ENCODE measurements at places on chromosomes 5 and 9.

- DNase-seq = peak; percentile 75
Measured at GRCh38 chr9:35728041-35728971, 3.7 kb downstream of the TLN1 start.

- no peak for DNase-seq
Measured at GRCh38 chr9:110337727-110338126, at the start of gene TXNDC8. TXNDC8 (minus strand) TSS chr9:110337863.

- DNase-seq = no peak
Measured at GRCh38 chr5:116572350-116573278, 2.0 kb downstream of the SEMA6A start.

DNA sequence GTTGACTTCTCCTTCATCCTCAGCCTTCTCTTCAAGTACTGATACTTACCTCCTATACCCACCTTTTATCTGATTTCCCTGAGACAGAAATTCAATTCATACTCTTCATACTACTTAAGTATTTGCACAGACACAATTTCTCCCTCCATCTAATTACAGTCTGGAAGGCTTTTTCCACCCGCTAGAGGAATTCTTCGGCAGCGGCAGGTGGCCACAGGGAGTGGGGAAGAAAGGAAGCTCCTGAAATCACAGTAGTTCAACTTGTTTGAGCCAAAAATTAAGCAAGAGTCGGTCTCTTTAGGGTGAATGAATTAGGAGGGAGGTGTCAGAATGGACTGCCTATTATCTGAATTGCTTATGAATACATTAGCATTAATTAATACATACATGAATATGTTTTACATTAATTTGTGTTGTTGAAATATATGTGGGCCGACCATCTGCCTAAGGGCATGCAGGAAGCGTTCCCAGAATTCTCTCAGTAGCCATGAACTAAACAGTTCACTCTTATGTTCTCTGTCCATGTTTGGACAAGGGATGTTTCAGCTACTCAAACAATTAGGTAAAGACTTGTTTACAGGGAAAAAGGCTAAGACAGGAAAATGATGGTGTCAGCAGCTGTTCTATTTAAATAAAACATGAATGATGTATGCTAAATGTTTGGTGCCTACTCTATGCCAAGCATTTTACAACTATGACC lies 101.4 kb upstream of the SMARCA2 start:
- DNase-seq = no peak

GRCh38 chr9:98071737-98072136 lies 15.2 kb downstream of the NANS start:
- no peak for DNase-seq
